ENCODE measurements at places on chromosomes 12 and 14.

- no peak for DNase-seq
These were observed 50.2 kb downstream of the MYF5 start for GRCh38 chr12:80766897-80767296.

DNA sequence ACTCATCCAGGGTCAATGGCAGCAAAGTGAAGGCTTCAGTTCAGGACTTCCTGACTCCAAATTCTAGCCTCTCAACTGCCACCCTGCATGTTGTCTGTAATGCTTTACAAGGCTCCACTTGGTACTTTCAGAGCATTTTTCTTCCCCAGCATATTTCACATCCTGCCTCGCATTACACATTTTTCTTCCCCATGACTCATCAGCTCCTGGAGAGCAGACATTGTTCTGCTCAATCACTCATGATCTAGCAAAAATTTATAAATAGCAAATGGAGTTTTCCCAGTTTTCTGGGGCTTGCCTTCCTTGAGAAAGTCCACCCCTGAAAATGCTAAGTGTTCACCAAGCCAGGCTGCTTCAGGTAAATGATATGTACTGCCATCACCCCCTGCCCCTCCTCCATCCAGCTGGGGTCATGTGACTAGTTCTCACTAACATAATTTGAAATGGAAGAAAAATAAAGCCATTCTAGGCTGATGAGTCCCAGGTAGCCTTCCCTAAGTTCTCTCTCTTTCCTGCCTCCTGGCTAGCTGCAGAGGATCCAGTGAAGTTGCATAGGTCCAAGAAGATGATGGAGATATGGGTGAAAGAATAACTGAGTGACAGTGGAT lies 69.4 kb downstream of the ARMH4 start:
- no peak for DNase-seq

DNA sequence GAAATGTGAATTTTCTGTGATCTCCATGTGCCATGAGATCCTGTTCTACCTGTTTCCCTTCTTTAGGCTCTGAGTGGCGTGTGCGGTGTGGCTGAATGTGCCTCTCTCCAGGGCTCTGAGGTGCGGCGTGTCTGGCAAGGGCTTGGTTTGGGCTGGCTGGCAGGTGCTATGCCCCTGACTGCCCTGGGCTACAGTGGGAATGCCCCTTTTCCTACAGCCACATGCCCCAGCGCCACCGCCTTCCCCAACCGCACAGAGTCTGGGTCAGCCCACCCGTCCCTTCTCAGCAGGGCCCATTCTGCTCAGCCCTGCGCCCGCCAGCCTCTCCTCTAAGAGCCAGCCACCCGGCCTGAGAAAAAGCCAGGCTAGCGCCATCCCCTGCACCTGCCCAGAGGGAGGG lies 24.7 kb downstream of the BTBD6 start:
- no peak for DNase-seq

- DNase-seq = no peak
These were observed 20.1 kb downstream of the TSPAN9 start for GRCh38 chr12:3097186-3097804.

DNA sequence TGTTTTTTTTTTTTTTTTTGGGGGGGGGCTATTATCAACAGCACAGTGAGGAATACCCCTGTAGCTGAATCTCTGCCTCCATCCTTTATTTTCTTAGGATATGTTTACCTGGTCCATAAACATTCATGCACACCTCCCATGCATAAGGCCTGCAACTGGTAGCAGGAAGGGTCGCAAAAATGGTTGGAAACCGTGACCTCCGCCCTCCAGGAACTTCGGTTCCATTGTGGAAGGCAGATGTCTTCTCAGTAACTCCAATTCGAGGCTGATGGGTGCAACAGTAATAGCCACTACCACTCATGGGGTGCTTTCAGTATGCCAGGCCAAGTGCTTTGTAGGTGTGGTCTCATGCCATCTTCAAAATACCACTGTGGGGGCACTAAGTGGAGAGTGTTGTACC lies 40.2 kb downstream of the ACACB start:
- no peak for DNase-seq

GRCh38 chr12:69396041-69396440 lies 36.5 kb downstream of the YEATS4 start:
- no peak for DNase-seq

DNA sequence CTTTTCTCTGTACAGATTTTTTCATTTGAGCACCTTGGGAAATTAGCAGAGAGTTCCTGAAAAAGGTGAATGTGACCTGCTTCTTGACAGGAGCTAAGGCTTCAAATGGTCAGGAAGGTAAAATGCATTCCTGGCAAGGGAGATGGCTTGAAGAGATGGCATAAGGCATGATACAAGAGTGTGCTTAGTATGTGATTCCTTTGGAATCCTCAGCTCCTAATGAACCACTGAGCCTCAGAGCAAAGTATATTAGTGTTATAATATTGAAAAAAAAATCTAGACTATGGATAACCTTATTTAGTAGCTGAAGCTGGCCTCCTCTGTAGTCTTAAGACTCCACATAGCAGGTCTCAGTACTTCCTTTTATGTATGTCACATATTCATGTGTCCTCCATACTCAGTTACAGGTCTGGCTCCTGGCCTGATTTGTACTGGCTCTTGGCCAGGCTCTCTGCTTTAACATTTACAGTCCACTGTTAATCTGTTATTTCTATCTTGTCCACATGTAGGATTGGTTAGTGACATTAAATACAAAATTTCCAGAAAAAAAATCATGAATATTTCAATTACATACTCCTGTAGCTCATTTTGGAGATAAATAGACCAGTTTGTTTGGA lies 17.9 kb downstream of the TOGARAM1 start:
- no peak for DNase-seq

DNA sequence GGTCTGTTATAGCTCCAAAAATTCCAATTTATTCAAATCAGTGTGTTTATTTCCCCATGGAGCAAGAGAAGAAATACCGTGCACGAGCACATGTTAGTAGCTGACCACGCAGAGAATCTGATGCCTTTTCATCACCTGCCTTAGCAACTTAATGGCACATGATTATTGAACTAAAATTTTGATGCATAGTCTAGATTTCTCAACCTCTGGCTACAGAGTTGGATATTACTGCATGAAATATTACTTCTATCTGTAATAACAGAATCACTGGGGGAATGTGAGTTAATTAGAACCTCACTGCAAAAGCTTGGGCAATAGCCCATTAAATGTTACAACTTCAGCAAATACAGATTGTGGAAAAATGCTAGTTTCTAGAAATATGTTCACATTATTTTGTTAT lies 335.8 kb downstream of the FLRT2 start:
- DNase-seq = no peak

DNA sequence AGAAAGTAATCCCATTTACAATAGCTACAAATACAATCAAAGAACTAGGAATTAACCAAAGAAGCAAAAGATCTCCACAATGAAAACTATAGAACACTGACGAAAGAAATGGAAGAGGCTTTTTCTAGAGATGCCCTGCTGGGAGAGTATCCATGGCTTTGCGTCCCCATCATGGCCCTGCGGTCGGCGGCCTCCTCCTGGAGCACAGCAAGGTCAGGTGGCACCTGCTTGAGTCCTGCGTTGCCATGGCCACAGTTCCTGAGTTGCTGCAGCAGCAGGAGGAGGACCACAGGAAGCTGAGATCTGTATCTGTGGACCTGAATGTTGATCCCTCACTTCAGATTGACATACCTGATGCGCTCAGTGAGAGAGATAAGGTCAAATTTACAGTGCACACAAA lies 143.5 kb downstream of the SLC5A8 start:
- no peak for DNase-seq

- no peak for DNase-seq
These were observed 85.4 kb downstream of the PHETA1 start for GRCh38 chr12:111283521-111283920.

- DNase-seq = no peak
These were observed 66.8 kb upstream of the KRAS start for GRCh38 chr12:25317553-25317952.

DNA sequence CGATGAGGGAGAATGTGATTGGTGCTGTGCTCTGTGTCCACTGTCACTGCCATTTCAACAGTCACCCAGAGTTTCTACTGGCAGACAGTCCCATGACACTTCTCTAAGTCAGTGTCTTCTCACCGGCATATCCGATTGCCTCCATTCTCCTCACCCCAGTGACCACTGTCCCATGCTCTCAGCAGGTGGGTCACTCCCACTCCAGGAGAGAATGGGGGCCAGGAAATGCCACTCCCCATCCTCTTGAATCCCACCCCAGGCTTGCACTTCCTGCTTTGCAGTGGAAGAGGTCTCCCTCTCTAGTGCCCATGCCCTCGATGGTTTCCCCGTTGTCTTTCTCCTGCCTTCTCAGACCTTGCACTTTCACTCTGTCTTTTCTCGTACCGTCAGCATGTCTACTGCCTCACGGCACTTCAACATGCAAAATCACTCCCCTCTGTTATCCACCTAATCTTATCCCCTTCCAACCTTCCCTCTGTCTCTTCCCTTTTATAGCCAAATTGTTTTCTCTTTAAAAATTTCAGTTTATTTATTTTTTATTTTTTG lies 2.2 kb upstream of the EP400 start:
- DNase-seq = no peak

- no peak for DNase-seq
These were observed 53.4 kb upstream of the DLK1 start for GRCh38 chr14:100673085-100673806.

GRCh38 chr12:50047693-50048250 lies 9.6 kb upstream of the ASIC1 start:
- no peak for DNase-seq

DNA sequence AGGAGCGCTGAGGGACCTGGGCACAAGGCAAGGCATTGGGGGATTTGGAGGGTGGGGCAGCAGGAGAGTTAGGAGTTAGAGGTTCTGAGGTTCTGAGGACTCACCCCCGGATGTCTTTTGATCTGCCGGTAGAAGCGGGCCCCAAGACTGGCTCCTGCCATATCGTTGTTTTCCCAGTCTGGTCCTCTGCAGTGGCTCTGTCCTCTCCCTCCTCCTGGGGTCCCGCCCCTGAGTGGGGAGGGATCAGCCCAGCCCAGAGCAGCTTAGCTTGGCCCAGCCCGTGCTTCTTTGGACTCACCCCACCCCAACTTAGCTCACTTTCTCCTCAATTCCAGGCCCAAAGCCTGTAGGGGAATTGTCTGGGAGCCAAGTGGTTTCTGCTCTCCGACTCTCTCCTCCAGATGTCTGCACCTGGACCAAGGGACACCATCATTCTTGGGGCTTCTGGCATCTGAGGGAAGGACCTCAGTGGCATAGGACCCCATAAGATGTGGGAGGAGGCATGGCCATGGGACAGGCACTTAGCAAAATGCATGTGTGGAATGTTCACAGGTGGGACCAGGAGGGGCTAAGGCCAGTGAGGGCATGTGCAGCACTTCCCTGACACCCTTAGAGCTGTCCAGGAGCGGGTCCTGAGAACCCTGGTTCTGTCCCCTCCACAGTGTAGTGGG lies 7.5 kb downstream of the SHMT2 start:
- DNase-seq = no peak

GRCh38 chr12:42946871-42947381 lies 357.4 kb upstream of the PRICKLE1 start:
- no peak for DNase-seq

GRCh38 chr14:22491683-22492621 lies 97.1 kb downstream of the DAD1 start:
- no peak for DNase-seq

DNA sequence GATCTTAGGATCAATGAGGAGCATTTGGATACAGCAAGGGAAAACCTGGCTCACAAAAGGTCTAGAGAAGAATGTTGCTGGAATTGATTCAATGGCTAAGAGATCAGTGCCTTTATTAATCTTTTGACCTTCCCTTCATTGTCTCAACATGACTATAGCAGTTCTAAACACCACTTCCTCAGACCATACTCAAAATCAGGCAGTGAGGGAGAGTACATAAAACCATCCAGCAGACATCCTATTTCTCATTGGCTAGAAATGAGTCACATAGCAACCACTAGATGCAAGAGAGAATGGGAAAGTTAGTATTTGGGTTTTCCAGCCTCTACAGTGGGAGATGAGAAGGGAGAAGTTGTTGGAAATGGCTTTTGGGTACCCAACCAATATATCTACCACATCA lies 151.4 kb upstream of the NUDT4 start:
- no peak for DNase-seq

DNA sequence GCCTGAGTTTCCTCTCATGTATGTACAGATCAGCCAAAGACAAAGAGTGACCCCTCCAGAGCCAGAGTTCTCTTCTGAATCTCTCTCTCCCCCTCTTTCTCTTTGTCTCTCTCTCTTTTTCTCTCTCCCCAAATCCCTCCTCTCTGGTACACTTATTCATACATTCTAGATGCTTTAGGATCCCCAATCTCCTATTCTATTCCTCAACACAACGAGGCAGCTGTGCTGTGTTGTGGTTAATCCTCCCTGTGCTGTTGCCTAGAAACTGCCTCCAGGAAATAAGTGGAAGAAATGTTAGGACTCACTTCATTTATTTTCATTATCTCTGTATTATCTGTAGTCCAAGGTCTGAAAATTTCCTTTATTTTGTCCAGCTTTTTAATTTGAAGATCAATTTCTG lies 350.5 kb upstream of the OR4E1 start:
- no peak for DNase-seq

DNA sequence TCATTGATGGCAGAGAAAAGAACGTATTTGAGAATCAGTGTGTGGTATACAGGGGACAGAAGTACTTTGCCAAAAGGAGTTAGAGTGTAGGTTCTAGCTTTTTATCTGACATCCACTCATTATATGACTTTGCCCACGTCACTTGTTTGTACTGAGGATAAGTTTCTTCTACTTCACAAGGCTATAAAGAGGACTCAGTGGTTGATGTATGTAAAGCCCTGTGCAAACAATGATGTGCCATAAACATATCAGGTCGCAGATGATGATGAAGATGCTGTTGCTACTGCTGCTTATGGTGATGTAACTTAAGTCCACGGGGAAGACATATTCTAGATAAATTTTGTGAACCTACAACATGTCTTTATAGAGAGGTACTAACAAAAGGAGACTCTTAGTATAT lies 66.3 kb downstream of the TRHDE start:
- DNase-seq = no peak

- DNase-seq = no peak
These were observed 211.1 kb downstream of the ANO2 start for GRCh38 chr12:5733916-5734315.

DNA sequence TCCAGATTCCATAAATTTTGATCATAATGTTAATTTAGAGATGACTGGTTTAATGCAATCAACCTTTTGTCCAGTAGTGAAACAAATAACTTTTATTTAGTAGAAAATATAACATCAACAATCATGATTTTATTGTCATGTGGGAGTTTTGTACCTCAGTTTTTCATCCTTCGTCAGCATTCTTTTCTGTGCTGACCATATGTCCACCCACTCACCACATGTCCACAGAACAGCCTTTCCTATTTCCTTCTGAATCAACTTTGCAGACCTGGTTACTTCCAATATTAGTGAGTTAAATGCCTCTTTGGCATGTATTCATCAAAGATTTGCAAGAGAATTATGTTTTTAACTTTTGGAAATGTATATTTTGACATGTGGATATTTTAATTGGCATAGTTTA lies 36.8 kb upstream of the CNTN1 start:
- no peak for DNase-seq

GRCh38 chr12:70383484-70383883 lies 17.4 kb downstream of the KCNMB4 start:
- DNase-seq = no peak

GRCh38 chr12:42741091-42741490 lies 151.5 kb upstream of the PRICKLE1 start:
- DNase-seq = no peak

Data from stimulated activated CD4-positive, alpha-beta T cell treated with anti-CD3 and anti-CD28 coated beads, Interleukin-12 subunit alpha, Interleukin-12 subunit beta, amount 100 ng/mL, for 24 hours (primary cell).